Transverse colon (tissue), 4 donors: ENCODE measurements at places on chromosomes 5 and 9.

DNA sequence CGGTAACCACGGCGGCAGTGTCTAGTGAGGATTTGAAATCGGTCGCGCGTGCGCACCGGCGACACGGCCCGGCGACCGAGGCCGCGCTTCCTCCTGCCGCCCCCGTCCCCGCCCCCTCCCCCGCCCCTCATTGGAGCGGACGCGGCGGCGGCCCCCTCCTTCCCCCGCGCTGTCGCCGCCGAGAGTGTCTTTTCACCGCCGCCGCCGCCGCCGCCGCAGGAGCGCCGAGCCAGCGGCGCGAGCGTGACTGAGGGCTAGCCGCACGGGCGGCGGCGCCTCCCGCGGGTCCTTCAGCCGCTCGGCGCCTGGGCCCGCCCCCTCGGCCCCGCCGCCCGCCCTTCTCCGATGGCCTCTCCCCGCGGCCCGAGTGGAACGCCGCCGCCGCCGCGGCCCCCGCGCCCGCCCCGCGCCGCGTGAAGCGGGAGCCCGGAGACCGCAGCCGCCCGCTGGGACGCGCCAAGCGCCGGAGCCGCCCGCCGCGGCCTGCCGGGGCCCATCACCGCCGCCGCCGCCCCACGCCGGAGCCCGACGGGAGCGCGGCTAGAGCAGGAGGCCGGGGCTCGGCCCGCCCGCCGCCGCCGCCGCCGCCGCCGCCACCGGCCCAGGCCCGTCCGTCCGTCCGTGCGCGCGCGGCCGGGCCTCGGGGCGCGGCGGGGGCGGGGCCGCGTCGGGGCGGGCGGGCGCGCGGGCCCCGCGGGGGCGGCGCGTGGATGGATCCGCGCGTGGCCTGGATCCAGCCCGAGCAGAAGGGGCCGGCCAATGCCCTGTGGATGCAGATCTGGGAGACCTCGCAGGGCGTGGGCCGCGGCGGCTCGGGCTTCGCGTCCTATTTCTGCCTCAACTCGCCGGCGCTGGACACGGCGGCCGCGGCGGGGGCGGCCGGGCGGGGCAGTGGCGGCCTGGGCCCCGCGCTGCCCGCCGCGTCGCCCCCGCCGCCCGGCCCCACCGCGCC is at the start of gene TENT4A:
Gene TENT4A, plus strand, starts transcription at position 159 of the 952 bp plus-strand sequence. Its CDS starts 552 bp downstream, at position 711.
- peak; percentile 46 for DNase-seq

DNA sequence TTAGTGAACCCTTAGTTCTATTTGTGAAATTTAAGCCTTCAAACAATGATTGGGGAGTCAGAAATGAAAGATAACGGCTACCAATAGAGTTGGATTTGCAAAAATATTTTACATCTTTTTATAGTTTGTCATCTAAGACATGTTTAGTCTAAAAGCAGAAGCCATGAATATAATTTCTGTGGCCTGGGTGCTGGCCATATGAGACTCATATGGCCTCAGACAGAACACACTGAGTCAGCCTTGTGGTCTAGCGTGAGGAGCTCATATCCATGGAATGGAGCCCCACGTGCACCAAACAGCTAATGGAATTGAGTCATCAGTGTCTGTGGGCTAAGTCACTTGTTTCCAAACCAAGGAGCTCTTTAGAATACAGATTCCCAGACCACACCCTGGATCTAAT is 240.7 kb upstream of the NREP start:
- no peak for DNase-seq

DNA sequence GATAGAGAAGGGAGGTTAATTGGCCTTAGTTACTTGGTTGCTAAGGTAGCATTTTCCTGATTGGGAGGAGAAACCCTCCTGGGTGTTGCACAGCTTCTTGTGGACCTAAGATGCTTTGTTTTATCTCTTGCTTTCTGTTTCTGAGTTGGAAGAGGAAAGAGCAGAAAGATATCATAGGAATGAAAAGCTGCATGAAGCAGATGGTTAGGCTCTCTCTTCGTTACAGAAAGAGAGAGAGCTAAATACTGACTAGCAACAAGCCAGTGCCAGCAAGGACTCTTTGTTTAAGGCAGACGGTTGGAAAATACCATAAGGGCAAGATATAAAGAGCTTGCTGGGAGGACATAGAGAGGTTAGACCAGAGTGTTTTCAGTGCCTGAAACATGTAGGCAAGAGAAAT is 103.1 kb downstream of the ATG10 start:
- DNase-seq, result no peak

DNA sequence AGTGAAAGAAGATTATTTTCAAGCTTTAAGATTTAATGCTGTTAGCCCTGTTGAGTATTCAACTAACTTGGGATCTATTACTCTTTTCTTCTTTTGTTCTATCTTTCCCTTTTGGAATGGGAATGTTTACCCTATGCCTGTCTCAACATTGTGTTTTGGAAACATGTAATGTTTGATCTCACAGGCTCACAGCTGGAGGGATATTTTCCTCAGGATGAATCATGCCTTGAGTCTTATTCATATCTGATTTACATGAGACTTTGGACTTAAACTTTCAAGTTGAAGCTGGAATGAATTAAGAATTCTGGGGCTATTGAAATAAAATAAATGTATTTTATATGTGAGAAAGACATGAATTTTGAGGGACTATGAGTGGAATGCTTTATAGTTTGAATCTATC is 607.8 kb upstream of the PTGER4 start:
- no peak for DNase-seq

- DNase-seq, result no peak
Observed at GRCh38 chr9:109098960-109099308, 20.8 kb downstream of the TMEM245 start.

DNA sequence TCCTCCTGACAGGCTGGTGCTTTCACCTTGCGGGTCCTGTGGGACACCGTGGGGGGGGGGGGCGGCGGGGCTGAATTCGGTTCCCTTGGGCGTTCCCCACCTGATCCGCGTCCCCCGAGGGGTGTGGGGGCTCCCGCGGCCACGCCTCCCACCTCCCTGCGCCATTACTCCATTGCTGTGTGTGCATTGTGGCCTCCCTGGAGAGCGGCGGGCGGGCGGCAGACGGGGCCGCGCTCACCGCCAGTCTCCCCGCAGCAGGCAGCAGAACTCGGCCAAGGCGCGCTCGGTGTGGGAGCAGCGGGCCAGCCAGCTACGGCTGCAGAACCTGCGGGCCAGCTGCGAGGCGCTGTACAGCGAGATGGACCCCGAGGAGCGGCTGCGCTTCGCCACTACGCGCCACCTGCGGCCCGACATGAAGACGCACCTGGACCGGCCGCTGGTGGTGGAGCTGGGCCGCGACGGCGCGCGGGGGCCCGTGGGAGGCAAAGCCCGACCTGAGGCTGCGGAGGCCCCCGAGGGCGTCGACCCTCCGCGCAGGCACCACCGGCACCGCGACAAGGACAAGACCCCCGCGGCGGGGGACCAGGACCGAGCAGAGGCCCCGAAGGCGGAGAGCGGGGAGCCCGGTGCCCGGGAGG is 145.3 kb downstream of the CACNA1B start:
- DNase-seq, result no peak

GRCh38 chr9:36337865-36338264 is 62.2 kb downstream of the RNF38 start:
- no peak for DNase-seq

- DNase-seq, result no peak
Observed at GRCh38 chr9:118928722-118929121, 440.5 kb downstream of the BRINP1 start.

DNA sequence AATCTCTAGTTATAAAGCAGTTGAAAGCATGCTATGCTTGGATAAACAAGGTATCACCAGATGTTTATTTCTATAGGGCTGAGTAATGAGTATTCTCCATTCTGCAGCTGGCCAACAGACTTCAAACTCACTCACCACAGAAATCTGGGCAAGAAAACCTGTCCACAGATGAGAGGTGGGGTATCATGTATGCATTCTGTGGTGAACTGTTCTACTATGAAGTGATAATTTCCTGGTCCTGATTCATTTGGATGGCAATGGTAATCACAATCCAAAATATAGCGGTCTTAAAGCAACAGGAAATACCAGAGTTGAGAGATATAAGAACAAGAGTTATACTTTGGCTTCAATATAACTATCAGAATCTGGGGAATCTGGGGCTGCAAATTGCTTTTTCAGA is 65.9 kb upstream of the EFNA5 start:
- no peak for DNase-seq

DNA sequence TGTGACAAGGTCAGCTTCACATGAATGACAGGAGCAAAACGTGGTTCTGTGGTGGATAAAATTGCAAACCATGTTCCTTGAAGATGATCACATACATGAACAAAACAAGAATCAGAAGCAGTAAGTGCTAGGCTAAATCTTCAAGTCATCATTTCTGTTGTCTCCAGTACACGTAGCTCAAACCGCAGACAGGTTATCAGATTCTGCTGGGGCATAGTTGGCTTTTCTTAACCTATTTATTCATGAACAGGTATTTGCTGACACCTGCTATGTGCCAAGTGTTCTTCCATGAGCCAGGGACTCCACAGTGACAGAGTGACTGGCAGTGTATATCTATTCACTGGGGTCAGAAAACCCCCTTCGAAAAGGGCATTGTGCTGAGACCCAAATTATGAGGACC is 20.8 kb downstream of the MFAP3 start:
- no peak for DNase-seq

DNA sequence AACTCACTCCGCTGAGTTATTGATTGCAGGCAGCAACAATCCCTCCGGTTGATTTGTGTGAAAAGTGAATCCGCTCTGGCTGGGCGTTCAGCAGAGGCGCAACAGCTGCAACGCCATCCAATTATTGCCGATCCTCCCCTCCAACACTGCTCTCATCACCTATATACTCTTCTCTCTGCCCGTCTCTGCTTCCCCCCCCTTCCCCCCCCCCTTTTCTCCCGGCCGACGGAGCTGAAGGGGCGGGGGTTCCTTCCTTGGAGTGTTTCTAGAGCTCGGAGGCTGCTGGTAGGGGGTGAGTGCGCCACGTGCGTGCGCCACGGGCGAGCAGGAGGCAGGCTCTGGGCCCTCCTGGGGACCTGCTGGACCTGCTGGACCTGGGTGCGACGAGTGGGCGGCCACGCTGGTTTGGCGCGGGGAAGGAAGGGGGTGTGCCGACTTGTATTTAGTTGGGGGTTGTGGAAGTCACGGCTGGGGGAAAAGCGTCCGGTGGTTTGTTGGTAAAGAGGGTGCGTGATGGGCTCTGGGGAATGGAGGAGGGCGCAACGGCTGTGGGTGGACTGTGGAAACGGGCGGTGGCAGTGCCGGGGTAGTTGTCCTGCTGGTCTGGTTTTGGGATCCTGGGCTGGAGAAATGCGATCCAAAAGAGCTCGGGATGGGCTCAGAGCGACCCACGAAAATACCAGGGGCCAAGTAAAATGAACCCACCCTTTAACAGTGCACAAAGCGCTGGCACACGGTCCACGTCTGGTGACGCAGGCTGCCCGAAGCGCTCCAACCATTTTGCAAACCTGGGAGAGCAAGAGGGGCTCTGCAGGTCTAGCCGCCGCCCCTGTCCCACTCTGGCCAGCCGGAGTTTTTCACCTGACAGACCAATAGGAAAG is 6.4 kb upstream of the MEF2C start:
- peak; percentile 62 for DNase-seq

- DNase-seq, result no peak
Observed at GRCh38 chr5:139651043-139651834, 3.1 kb downstream of the CXXC5 start.

DNA sequence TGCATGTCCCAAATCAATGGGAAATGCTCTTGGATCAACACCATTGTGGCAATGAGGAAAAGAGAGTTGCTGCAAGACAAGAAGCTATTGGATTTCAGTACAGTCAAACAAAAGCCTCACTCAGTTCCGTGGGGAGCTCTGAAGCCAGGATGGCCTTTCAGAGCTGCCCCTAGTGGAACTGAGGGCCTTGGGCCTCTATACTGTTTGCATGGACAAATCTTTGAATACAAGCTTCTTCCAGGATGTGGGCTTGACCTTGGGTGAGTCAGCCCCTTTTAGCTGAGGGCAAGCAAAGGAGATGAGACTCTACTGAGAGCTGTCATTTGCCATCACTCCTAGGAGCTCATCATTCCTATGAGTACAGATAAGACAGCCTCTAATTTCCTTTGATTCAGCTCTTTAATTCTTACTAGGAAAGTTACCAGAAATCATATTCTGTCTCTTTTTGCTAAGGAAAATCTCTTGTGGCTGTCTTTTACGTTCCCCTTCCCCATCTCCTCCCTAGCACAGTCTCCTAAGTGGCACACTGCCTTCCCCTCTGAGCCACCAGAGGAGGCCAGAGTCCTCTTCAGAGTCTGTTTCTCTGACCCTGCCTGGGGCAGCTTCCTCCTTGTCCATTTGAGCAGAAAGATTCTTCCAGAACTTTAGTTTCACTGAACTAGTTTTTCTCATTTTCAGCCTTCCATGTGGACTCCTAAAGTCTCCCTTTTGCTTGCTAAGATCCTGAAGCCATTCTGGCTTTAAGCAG is 168.8 kb upstream of the POC5 start:
- DNase-seq, result no peak

GRCh38 chr9:131529597-131530545 is 1.2 kb downstream of the UCK1 start:
- DNase-seq, result no peak

- DNase-seq, result no peak
Observed at GRCh38 chr9:109875495-109876129, 95.6 kb downstream of the PALM2AKAP2 start.

GRCh38 chr9:26142631-26143030 is 464.4 kb upstream of the TUSC1 start:
- DNase-seq, result no peak

DNA sequence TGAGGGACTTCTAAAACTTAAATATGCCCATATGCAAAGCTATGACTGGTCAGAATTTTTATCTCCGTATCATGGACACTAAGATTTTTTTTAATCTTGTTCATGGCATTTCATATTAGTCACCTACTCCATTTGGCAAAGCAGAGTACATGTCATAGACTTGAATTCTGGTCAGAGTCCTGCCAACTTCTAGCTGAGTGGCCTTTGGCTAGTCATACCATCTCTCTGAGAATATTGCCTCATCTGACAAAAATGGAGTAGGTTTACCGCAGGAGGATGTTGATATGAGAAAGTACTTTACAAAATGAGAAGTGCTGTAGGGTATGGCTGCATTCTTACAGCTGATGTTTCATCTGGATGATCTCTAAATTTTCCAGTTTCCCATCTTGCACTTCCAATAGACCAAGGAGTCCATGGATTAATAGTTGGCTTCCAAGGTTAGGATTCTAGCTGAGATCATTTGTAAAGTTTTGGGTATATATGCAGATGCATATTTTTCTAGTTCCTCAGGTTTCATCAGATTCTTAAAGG is 150.8 kb upstream of the NR3C1 start:
- DNase-seq, result no peak

DNA sequence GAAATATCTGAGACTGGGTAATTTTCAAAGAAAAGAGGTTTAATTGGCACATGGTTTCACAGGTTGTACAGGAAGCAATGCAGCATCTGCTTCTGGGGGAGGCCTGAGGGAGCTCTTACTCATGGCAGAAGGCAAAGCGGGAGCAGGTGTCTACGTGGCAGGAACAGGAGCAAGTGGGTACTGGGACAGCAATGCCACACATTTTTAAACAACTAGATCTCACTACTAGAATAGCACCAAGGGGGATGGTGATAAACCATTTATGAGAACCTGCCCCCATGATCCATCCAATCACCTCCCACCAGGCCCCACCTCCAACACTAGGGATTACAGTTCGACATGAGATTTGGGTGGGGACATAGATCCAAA is 47.6 kb upstream of the HOMER1 start:
- DNase-seq, result no peak

GRCh38 chr5:36929438-36929837 is 52.9 kb downstream of the NIPBL start:
- DNase-seq, result no peak

- no peak for DNase-seq
Observed at GRCh38 chr5:173069671-173070070, 13.5 kb downstream of the CREBRF start.
